Astrocyte of the hippocampus (primary cell): ENCODE measurements at places on chromosomes 5 and 9.

GRCh38 chr9:95022657-95023056, 294.9 kb downstream of the FANCC start:
- no peak for DNase-seq

DNA sequence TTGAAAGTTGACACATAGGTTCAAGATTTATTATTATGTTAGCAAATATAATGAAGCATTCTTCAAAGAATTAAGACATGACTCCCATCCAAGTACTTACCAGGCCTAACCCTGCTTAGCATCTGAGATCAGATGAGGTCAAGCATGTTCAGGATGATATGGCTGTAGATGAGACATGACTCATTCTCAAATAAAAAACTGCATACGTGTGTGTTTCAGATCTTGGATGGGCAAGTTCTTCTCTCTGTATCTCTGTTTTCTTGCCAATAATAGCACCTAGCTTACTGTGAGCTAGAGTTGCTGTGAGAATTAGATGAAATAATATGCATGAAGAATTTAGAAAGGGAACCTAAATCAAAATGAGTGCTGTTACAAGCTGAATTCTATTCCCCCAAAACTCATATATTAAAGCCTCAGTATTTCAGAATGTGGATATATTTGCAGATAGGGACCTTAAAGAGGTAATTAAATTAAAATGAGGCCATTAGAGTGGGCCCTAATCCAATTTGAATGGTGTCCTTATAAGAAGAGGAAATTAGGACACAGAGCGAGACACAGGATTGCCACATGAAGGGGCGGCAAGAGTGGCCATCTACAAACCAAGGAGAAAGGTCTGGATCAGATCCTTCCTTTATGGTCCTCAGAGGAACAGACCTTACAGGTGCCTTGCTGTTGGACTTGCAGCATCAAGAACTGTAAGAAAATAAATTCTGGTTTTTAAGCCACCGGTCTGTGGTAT, 146.2 kb downstream of the MARCHF11 start:
- DNase-seq: no peak

DNA sequence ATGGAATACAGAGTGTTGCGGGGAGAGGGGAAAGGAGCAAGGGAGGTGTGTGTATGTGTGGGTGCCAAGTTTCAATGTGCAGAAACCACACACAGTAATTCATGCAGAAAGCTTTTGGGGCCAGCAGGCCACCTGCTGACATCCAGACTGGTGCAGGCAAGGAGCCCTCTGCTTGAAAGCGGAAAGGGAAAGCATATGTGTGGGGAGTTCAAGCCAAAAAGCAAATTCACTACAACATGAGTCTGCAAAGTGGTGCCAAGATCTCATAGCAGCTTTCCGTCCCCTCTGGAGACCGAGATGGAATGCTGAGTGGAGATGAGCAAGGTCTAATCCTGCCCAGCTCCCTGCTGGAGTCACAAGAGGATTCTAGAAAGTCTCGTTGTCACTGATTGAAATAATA, 159.7 kb upstream of the VLDLR start:
- peak; percentile 79 for DNase-seq

GRCh38 chr5:109003928-109004327, 256.2 kb downstream of the FER start:
- DNase-seq: no peak

DNA sequence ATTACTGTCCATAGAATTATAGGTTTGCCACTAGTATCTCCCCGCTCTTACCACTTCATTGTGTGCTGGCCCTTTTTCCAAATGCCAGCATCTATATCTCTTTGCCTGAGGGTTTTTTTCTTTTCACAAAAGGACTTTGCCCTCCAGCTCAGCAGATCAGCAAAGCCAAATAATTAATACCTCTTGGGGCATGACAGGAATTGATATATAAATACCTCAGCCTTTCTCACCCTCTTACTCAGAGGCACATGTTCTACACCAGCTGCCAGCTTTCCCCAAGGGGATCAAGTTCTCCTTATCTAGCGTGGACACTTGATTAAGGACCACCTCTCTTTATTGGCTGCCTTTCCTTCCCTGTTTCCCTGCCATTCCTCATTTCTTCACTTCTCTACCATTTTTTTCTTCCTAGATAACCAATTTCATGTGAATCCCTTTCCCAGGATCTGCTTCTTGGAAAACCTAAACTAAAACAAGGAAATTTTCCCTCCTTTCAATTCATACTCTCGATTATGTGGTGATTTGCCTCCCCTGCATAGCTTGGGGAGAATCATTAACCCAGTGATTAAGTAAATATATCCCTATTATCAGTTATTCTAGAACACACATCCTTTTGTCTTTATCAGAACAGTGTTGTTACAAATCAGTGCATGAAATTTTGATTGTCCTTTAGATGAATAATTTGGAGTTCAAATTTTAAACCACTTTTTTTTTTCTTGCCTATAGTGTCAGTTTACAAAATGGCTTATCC, 6.9 kb upstream of the NUDT12 start:
- no peak for DNase-seq

- no peak for DNase-seq
Observed at GRCh38 chr5:59260973-59261372, 632.6 kb downstream of the PDE4D start.

GRCh38 chr5:80372780-80373179, 35.1 kb upstream of the ZFYVE16 start:
- no peak for DNase-seq

DNA sequence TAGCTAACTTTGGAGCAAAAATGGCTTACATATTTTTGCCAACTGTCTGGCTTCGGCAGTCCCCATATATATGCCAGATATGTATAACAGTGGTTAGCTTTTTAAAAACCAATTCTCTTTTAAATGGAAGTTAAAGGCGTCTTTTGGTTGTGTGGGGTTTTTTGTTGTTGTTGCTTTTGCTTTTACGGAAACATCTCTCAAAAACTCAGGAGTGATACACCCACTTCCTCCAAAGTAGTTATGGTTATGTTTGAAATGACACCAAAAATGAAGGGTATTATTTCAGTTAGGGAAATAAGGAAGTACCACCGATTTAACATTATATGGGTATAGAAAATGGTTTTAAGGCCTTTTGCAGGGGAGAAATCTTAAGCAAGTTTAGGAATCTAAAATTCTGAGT, 2.3 kb downstream of the CNOT8 start:
- no peak for DNase-seq

DNA sequence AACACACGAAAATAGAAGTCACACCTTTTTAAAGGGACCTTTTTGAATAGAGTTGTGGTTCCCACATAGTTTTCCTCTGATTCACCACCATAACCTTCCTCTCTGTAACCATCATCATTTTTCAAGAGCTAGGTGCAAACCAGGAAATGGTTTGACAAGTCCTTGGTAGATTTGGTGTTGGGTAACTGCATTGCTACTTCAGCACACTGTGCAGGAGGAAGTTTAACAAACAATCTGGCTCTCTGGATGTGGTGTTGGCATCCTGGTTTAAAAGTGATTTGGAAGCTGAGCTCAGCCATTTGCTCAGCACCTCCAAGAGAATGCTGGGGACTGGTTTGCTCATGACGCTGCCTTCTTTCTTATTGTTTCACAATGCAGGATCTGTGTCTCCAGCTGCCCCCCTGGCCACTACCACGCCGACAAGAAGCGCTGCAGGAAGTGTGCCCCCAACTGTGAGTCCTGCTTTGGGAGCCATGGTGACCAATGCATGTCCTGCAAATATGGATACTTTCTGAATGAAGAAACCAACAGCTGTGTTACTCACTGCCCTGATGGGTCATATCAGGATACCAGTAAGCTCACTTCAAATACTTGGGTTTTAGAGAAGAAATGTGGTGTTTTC, 213.1 kb downstream of the RFK start:
- peak; percentile 81 for DNase-seq

DNA sequence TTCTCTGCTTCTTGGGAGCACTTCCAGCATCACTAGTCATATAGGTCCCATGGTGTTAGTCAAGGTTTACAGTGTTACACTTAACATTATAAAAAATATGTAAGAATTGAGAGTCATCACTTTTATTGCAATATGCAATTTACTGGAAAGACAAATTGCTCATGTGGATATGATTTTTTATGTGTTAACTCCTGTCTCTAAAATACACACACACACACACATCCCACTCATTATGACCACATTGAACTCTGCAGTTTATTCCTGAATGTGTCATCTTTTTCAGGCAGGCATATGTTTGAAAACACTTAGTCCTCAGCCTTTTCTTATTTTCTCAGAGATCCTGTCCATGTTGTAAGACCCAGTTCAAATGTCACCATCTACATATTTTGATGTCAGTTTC, 148.5 kb upstream of the MRPS30 start:
- DNase-seq: no peak

DNA sequence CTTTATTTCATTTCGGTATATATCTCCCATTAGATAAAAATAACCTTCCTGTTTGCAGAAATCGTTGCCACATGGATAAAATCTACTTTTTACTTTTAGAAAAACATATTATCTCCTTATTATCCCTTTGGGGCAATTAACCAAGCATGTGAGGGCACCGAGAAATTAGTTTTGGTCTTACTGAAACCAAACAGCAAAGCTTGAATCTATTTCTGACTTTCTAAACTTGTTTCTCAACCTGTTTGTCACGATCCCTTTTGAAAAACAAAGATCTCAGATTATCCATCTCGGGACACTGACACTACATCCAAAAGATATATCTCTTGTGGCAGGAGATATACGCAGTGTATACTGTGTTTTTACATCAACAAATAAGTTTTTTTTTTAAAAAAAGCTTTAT, 2.3 kb downstream of the TUT7 start:
- DNase-seq: no peak

DNA sequence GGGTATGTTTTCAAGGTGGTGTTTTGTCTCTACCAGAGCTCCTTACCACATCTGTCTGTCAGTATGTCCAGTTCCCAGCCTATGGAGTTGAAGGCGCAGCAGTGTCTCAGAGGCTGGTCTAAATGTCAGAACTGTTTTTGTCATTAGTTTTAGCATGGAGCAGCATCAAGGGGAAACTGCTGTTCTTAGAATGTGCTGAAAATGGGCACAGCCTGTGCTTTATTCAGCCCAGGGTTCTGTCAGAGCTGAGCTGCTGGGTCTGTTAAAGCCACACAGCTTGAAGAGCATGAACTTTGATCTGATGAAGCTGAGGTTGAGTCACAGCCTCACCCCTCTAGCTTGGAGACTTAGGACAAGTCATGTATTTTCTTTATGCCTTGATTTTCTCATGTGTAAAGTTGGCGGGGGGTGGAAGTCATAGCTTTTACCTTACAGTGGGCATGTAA, 71.9 kb downstream of the RALGPS1 start:
- DNase-seq: no peak

DNA sequence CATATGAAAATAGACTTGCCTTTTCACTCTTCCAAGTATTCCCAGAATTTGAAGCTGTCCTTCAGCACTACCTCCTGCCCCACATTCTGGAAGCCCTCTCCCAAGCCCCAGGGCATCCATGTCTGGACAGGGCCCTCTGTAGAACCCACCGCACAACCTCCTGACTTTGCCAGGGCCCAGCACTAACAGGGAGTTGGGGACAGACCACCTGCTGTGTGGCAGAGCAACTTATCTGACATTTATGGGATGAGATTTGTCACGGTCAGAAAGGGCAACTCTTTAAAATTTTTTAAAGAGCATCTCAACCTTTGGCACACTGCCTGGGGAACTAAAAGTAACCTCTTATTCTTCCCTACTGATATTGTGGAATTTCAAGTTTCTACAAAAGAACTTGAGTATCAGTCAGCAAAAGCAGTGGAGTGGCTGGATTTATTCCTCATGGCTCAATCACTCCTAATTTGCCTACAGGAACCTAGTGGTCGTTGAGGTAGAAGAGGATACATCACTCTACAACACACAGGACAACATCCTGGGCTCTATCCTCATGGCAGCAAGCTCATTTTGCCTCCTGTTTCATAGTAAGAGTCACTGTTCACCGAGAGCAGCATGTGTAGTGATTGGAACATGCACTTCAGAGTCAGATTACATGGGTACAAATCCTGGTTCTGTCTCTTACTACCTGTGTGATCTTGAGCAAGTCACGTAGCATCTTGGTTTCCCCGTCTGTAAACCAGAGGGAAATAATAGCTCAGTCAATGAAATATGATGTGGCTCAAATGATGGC, 285.3 kb downstream of the ENC1 start:
- DNase-seq: no peak

- peak; percentile 47 for DNase-seq
Observed at GRCh38 chr5:28344836-28345433, 1306.5 kb upstream of the CDH9 start.

DNA sequence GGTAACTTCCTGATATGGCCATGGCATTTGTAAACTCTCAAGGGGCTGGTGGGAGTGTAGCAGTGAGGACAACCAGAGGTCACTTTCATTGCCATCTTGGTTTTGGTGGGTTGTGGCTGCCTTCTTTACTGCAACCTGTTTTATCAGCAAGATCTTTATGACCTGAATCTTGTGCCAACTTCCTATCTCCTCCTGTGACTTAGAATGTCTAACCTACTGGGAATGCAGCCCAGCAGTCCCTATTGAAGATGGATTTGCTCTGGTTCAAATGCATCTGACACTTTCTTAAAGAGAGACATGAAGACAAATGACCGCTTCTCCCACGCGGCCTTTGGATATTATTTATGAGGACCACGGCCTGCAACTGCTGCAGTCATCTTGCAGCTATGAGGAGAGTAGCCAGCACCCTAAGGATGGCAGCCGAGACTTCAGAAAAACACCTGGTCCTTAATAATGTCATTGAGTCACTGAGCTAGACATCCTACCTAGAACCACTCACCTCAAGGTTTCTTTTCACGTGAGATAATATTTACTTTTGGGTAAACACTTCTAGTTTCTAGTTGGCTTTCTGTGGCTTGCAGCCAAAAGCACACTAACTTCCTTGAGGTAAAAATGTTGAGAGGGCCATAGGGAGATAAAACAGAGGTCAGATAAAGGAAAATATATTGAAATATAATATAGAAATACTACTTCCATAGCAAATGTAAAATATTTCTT, 28.2 kb downstream of the CETN3 start:
- no peak for DNase-seq

GRCh38 chr9:251398-251797, 36.7 kb downstream of the DOCK8 start:
- DNase-seq: no peak

DNA sequence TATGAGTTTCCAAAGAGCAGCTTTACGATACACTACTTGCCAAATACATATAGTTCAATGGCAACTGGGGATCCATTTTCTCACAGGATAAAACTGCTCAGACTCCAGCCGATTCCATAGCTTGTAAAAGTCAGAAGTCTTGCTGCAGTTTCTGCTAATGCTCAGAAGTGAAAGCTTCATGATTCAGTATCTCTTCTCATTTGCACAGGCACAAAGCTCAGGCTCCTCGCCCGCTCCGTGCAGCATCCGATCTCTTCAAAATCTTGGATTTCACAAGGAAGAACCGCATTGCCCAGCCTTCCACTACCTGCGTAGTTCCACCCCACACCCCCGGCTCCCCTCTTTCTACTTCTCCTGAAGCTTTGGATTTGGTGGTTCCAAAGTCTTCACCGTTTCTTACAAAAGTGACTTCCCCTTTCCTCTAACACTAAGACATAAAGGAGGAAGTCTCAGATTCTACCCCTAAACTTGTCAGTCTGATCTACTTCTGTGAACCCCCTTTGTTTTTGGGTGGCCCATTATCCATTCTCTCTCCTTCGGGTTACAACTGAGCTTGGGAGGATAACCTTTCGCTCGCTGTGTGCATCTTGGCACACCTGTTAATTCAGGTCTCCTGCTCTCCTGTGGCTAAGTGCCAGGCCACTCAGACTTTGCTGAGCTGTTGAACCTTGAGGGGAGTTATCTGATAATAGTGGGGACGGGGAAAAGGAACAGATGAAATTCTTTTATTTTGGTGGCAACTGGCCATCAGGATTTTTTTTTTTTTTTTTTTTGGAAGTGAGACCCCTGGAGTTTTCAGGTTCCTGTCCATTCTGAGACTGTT, 194.1 kb downstream of the GNA14 start:
- no peak for DNase-seq

- DNase-seq: no peak
Observed at GRCh38 chr9:112894041-112894440, 3.4 kb upstream of the SLC46A2 start.
